BE2C (cell line): ENCODE measurements at places on chromosomes 7 and 10.

DNA sequence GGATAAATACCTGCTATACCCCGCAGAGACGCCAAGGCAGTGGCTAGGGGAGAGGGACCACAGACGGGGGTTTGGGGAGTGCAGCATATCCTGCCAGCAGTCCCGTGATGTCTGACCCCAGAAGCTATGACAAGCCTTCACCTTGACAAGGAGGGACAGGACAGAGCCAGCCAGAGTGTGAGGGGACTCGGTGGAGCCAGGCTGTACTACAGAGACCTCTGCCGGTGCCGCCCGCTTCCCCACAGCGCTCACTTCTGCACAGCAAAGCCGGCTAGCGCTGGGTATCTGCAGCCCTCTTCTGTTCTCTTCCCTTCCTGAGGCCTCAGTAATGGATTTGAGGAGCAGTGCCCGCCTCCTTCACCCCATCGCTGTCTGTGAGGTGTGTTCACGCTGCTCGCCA is 47.0 kb upstream of the PFKP start:
- no peak for DNase-seq

DNA sequence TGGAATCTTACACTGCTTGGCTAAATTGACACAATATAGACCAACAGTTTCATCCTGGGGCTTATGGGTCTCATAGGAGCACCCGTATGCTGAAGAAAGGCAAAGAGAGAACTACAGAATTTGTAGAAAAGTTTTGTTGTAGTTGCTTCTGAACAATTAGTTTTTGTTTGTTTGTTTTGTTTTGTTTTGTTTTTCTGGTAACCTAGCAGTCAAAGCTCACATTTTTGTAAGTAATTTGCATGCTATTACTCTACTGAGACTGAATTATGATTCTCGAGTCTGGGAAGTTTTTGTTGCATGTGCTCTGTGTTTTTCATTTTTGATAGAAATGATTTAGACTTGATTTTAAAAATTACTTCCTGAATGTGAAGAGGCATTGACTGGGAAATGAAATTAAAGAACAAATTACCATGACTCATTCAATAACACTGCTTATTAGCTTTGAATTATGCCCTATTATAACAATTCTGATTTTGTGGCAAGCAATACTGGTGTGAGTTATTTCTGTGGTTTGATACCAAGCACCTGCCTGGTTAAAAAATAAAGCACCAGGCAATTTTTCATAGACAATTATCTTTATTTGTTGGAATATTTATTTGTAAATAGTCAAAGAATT is 438 bp downstream of the LSMEM1 start:
- no peak for DNase-seq

DNA sequence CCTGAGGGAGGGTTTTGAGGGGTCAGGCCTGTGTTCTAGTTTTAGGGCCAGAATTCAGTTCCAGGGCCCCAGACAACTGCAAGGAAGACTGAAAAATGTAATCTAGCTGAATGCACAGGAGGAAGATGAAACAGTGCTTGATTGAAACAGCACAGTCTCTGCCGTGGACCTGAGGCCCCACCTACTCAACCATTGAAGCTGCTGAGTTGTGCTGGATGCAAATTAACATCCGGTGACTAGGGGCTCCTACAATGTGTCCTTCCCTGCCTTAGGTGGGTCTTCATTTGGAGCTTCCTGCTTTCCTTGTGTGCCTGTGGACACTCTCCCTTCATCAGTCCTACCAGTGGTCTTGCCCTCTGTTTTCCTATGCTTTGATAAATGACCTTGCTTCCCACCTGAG is 5.7 kb downstream of the GLRX3 start:
- no peak for DNase-seq

DNA sequence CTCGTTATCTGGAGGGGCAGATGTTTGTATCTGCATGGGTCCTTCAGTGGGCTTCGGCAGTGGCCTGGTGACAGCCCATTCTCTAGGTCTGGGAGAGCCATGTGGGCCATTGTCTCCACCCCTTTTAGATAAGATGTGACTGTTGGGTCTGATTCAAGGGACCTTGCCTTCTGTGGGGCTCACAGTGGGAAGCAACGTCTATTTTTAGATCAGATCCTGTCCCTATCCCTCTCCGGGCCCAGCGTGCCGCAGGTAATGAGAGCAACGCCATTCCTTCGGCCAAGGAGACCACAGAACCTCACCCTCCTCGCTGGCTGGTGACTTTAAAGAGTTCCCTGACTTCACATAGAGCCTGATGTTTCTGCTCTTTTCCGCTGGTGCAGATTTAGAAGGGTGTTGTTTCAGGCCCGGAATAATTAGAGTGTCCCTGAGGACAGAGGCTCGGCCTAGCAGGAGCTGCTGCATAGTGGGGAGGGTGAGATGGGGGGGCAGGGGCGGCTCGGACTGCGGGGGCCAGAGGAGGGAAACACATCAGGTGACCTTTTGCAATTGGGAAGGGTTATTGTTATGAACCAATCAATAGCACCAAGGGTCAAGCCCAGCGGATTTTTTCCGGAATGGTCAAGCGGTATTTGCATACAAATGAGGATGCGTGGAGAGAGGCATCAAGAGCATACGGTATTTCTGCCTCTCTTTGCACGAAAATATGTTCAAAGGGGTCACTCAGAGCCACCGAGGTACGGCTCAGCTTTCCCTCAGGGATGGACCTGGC is 503.0 kb upstream of the FOXK1 start:
- no peak for DNase-seq

- no peak for DNase-seq
Measured at GRCh38 chr10:78740976-78741915, 327.5 kb upstream of the ZMIZ1 start.

GRCh38 chr7:108716783-108717182 is 147.1 kb downstream of the DNAJB9 start:
- no peak for DNase-seq

GRCh38 chr7:32091608-32092210 is 21.5 kb upstream of the PDE1C start:
- no peak for DNase-seq

DNA sequence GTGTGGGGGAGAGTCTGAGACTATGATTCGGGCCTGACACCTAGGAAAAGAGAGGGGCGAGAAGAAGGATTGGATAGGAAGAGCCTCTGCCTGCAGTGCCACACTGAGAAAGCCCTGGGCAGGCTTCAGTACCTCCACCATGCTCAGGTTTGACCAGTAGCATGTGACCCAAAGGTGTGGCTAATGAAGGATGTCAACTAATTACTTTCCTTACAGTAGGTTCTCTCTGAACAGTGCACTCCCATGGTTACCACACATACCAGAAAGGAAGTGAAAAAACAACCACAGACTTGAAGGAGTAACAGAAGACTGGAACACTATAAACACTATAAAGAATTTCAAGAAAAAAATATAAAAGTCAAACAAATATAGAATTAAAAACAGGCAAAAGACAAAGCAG is 46.2 kb downstream of the SEM1 start:
- no peak for DNase-seq

DNA sequence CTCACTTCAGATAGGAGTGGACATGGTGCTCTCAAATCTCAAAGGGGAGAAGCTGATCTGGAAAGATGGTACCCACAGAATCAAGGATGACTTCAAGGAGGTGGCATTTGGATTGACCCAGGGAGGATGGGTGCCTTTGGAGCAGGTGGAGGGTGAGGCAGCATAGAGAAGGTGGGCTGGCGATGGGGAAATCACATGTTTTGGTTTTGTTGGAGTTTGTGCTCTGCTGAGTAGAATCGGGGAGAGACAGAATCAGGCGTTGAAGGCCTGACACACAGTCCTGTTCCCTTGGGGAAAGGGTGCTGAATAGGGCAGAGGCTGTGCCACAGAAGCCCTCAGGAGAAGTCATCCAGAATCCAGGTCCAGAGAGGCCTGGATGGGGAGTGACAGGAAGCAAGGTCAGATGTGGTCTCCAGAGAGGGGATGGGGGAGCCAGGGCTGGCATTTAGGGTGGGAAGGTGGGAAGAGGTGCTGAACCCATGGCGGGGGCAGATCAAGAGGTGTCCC is 291.1 kb downstream of the GLRX3 start:
- no peak for DNase-seq

- no peak for DNase-seq
Measured at GRCh38 chr10:124949543-124949942, 7.6 kb downstream of the ZRANB1 start.

DNA sequence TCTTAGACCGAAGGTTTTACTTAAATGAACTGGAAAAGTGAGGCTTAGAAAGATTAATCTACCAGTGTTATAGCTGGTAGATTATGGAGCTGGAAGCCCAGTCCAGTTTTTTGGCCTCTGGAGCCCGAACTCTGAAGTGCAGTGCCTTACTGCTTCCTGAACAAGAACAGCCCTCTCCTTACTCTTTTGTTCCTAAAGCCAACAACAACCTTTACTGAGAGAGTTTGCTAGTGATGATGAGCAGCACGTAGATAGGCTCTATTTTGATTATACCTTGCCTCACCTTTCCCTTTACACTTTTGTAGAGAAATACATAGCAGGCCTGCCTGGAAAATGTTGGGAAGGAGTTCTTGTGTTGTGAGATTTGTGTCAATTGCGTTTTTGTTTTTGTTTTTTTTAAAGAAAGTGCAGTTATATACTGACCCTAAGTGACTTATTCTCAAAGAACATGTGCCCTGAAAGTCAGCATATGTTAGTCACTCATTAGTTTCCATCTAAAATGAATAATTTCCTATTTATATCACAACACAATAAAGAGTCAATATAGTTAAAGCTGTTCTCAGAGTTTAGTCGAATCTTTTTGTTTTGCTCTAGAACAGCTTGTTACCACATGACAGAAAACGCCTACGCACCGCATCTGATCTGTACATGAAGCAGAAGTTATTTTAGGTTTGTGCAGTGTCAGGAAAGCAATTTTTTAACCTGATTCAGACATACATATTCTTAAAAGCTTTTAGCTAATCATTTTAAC is 33.0 kb downstream of the PLEKHA1 start:
- no peak for DNase-seq

GRCh38 chr10:104622598-104623209 is 18.4 kb upstream of the SORCS3 start:
- no peak for DNase-seq

DNA sequence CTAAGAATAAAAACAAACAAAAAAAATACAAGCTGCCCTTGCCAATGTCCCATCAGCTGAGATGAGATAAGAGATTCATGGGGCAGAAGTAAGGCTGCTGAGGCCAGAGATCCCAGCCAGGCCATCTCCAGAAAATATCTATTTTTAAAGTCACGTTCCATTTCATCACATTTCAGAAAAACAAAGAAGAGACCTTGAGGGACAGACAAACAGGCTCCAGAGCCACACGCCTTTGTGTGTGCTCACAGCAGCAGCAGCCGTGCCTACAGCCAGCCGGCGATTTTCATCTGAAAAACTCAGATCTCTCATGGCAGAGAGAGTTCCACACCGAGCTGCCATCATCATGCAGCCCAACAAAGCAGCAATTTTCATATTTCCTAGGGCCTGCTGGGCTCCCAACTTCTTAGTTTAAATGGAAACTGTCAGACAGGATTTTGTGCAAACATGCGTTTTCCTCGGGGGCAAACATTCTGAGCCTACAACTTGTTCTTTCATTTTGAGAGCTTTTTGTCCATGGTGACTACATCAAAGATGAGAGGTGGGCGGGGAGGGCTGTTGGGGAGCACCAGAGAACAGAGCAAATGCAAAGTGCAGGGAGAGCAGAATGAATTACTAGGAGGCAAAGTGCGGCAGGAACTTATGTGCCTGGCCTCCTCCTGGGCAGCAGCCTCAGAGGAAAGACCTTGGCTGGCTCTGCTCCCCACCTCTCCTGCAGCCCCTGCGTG is 38.8 kb downstream of the DLG5 start:
- DNase-seq, result no peak

- no peak for DNase-seq
Measured at GRCh38 chr10:46290101-46290886, 3.5 kb downstream of the ANTXRL start.

DNA sequence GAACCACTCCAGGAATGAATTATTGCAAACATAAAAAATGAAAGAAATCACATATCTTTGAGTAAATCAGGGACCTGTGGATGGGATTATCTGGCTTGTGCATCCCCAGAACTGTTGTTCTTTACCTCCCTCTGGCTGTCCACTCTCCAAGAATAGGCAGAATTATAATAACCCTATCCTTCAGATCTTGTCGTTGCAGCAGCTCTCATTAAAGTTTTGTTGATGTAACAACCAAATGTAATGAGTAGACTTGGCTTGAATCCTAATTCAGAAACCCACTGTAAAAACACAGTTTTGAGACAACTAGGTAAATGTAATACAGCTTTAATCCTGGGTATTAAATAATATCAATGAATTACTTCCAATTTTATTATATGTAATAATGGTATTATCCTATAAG is 16.2 kb downstream of the LSM5 start:
- no peak for DNase-seq

- no peak for DNase-seq
Measured at GRCh38 chr7:107370816-107371215, 99.0 kb upstream of the GPR22 start.

DNA sequence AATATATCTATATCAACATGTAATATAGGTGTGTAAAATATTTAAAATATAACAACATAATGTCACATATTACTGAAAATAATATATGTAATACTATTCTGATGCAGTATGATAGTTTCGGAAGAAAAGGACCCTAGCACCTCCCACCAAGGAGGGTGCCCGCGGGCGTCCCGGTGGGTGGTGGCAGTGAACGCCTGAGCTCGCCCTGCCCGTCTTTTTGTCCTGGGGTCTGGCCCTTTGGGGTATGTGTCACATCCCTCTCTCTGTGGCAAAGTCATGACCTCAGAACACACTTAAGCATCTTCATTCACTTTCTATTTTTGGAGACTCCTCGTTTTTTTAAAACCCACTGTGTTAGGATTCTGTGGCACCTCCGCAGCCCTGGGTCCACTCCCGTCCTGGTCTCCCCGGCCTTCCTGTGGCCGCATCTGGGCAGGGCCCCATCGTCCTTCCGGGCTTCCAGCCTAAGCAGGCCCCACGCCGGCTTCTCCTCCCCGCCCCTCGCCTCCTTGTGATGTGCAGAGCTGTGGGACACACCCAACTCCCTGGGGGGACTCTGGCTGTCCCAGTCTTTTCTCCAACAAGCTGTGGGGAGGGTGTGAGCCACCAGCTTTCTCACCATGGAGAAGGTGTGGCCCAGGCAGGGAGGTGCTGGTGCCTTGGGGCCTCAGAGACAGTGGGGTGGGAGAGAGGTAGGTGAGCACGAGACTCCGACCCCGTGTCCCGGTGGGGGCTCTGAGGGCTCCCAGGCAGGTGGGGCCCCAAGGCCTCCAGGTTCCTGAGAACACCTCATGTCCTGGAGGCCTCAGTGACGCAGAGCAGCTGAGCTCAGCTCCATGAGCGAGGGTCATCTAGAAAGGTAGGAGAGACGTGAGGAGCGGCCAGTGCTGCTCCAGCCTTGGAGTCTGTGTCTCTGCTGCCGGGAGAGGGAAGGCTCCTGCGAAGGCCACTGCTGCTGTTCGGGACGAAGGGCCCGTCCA is 16.5 kb downstream of the PWWP2B start:
- no peak for DNase-seq

- no peak for DNase-seq
Measured at GRCh38 chr10:70277396-70278030, 6.3 kb downstream of the NPFFR1 start.

GRCh38 chr10:59346321-59346720 is 16.0 kb downstream of the FAM13C start:
- no peak for DNase-seq

DNA sequence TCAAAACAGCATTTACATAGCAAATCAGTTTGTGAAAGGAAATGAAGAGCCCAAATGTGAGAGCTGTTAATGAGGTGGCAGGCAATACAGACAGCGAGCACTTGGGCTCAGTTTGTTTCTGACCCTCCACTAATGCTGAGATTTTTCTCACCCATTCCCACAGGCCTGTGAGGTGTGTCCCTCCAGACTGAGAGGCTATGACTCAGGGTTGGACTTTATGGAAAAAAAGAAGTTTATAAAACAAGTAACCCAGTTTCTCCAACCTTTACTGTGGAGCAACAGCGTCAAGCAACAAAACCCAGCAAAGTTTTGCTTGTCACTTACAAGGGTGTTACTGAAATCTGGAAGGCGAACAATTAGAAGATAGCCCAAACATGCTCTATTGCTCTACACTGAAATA is 4.9 kb upstream of the FEZF1 start:
- no peak for DNase-seq
